ENCODE measurements at places on chromosomes 1 and 21. TPM values are rescaled to one million over a fixed set of nuclear protein-coding genes. Genes with fewer than 3 reads are reported as not detected.

Gene RRAGC
- 7.5 TPM for total RNA-seq

Gene NBPF4
- total RNA-seq: not detected

Gene LDLRAP1
- 53.6 TPM for total RNA-seq

Gene TAF1A
- 35.6 TPM for total RNA-seq

Gene GJC2
- not detected for total RNA-seq

Gene SFN
- total RNA-seq: 78.1 TPM

Gene CACNA1E
- total RNA-seq: not detected

DNA sequence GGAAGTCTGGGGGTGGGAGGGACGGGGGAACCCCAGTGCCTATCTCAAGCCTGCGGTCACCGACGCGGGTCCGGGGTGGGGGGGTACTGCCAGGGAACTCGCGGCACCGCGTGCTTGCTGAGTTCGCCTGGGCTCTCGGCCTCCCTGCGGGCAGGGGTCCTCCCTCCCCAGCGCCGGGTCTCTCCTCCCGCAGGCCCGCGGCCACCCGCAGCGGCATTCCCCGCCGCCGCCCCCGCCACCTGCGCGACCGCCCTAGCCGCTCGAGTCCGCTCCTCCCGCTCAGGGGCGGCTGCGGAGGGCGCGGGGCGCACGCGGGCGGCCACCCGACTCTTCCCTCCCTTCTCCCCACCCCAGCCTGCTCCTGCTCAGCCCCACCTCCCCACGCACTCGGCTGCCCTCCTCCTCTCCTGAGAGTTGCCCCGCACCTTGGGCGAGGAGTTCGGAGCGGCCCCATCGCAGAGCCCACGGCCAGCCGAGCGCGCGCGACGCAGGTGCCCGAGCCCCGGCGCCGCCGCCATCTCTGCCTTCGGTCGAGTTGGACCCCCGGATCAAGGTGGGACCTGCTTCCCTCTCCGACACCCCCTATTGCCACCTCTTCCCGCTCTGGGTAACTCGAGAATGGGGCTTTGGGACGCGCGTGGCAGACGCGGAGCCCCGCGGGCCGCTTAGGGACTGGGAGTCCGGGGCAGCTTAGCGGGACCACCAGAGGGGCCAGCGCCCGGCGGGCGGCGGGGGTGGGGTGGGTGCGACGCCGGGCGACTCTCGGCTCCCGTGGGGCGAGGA is 105.0 kb downstream of the LEPR start:
- peak; percentile 30 for DNase-seq
- H3K4me3 ChIP-seq: peak overlapping the region; percentile 65
- H3K27me3 ChIP-seq: peaks cover 34% of the 10 kb centered on the region
- H3K27ac ChIP-seq: peak overlapping the region; percentile 81

GRCh38 chr1:173268786-173269277 is 61.7 kb upstream of the TNFSF4 start:
- H3K4me1 ChIP-seq: no peaks in the 10 kb centered on the region
- no peak for DNase-seq
- H3K27ac ChIP-seq: no peak overlapping the region
- no peaks in the 10 kb centered on the region for H3K27me3 ChIP-seq
- no peak overlapping the region for H3K4me3 ChIP-seq
- H3K36me3 ChIP-seq: no peaks in the 10 kb centered on the region

DNA sequence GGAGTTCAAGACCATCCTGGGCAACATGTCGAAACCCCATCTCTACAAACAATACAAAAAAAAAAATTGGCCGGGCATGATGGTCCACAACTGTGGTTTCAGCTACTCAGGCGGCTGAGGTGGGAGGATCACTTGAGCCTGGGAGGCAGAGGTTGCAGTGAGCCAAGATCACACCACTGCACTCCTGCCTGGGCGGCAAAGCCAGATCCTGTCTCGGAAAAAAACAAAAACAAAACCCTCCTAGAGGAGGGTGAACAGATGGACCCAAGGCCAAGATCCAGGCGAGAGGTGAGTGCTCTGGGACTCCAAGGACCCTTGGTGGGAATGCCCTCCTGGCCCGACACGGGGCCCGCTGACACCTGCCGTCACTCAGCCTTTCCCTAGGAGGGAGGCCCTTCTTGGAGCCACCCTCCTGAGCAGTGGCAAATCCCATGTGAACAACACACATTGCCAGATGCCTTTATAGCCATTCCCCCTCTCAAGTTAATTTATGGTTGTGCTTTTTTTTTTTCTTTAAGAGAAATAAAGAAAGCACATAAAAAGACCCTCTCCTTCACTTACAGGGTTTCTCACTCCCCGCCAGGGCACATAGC is 380 bp downstream of the TFF2 start:
- H3K36me3 ChIP-seq: no peaks in the 10 kb centered on the region
- peak overlapping the region; percentile 38 for H3K27ac ChIP-seq
- H3K4me3 ChIP-seq: peak overlapping the region; percentile 28

- no peaks in the 10 kb centered on the region for H3K36me3 ChIP-seq
- DNase-seq: peak; percentile 46
- H3K4me3 ChIP-seq: no peak overlapping the region
- H3K27me3 ChIP-seq: no peaks in the 10 kb centered on the region
Observed at GRCh38 chr1:224732377-224733026, 116.4 kb downstream of the CNIH3 start.

- H3K36me3 ChIP-seq: no peaks in the 10 kb centered on the region
- peaks cover 22% of the 10 kb centered on the region for H3K4me1 ChIP-seq
- peak overlapping the region; percentile 77 for H3K27ac ChIP-seq
- DNase-seq: peak; percentile 79
Observed at GRCh38 chr1:108560874-108561459, 1.1 kb downstream of the EEIG2 start.

DNA sequence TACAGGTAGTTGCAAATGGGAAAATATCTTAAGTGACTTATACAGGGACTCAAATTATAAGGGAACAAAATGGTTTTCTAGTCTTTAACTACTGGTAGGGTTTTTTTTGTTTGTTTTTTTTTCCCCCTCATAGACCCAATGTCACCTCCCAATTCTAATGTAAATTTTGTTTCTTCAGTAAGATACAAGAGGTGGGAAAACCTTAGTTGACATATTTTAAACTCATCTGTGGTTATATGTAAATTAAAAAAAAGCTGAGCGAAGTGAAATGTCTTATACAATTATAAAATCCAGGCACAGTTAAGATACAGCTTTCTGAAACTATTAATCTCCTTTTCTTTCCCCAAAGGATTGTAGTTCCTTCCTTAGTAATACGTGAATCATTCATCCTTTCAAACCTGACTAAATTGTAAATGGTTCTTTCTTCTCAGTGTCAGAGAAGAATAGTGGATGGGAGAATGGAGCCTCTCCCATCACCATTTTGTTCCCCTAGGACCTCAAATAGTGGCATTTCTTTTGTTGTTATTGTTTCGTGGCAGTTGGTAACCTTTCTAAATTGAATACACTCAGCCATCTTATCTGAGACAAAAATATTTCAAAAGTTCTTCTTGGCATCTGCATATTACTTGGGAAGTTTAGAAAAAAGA is 11.2 kb downstream of the TSEN15 start:
- no peak for DNase-seq
- H3K27ac ChIP-seq: no peak overlapping the region
- H3K4me1 ChIP-seq: peaks cover 20% of the 10 kb centered on the region
- H3K27me3 ChIP-seq: no peaks in the 10 kb centered on the region
- no peak overlapping the region for H3K4me3 ChIP-seq

DNA sequence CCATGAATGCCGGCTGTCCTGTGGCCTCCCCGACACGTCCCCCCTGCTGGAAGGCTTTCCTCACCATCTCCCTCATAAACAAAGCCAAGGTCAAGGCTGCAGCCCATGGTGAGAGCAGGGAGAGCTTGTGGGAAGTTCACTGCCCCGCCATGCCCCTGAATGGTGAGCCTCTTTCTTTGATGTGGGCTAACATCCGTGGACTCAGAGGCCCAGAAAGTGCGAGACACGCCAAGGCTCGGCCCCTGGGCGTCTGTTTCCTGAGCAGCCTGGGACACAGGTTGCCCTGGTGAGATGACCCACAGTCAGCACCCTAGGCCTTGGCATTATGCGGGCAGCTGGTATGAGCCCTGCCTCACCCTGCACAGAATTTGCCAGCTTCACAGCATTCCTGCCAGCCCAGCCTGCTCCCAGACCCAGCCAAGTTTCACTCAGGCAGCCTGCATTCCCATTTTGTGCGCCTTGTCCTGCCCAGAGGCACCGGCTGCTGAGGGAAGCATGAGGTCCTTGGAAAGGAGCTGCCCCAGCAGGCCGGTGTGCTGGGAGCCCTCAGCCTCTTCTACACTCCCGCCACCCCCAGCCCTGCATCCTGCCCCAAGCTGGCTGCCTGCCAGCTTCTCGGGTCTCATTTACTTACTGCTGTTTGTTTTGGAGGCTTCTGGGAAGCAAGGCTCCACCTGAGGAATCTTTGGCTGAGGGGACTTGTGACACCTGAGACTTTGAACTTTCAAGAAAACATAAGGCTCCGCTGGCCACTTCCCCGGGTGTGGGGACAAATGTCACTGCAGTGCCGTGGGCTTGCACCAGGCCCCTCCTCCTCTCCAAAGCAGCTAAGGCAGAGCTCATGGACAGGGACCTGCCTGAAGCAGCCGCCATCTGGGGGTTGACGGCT is 31.9 kb downstream of the NEK2 start:
- no peak overlapping the region for H3K4me3 ChIP-seq
- peaks cover 17% of the 10 kb centered on the region for H3K4me1 ChIP-seq
- peak; percentile 93 for DNase-seq
- no peaks in the 10 kb centered on the region for H3K36me3 ChIP-seq
- H3K27me3 ChIP-seq: no peaks in the 10 kb centered on the region
- H3K27ac ChIP-seq: peak overlapping the region; percentile 58

GRCh38 chr1:25661043-25661815 is 44.6 kb downstream of the MAN1C1 start:
- peaks cover 28% of the 10 kb centered on the region for H3K4me1 ChIP-seq
- H3K27me3 ChIP-seq: no peaks in the 10 kb centered on the region
- no peak overlapping the region for H3K4me3 ChIP-seq

GRCh38 chr1:168098534-168099320 is 38.0 kb downstream of the GPR161 start:
- no peaks in the 10 kb centered on the region for H3K4me1 ChIP-seq
- H3K27me3 ChIP-seq: no peaks in the 10 kb centered on the region
- H3K4me3 ChIP-seq: no peak overlapping the region

DNA sequence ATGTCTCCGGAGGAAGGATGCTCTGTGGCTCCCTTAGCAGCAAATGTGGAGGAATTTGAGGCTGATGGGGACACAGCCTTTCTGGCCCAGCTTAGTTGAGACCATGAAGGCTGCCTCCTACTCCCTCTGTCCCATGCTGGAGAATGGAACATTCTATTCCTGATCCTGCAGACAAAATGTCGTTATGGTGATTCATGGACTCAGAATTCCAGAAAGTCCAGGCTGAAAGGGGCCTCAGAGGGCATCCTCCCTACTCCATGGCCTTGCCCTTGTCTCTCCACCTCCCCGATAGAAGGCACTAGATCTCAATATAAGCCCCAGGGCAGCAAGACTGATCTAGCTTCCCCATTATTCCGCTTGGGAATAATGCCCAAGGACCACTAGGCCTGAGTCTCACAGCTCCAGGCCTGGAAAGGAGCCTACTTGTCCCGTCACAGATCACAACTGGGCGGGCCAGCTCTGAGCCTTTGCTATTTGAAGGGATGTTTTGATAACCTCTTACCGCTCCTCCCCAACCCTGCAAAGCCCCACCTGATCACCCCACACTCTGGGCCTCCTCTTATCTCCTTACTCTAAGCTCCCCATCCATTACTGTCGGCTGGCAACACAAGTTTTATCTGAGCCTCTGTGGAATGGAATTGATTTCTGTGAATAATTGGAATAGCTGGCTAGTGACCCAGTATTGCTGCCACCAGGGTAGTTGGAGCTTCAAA is 52.8 kb upstream of the TRABD2B start:
- no peak overlapping the region for H3K4me3 ChIP-seq
- peaks cover 7% of the 10 kb centered on the region for H3K4me1 ChIP-seq
- no peaks in the 10 kb centered on the region for H3K36me3 ChIP-seq
- no peaks in the 10 kb centered on the region for H3K27me3 ChIP-seq

DNA sequence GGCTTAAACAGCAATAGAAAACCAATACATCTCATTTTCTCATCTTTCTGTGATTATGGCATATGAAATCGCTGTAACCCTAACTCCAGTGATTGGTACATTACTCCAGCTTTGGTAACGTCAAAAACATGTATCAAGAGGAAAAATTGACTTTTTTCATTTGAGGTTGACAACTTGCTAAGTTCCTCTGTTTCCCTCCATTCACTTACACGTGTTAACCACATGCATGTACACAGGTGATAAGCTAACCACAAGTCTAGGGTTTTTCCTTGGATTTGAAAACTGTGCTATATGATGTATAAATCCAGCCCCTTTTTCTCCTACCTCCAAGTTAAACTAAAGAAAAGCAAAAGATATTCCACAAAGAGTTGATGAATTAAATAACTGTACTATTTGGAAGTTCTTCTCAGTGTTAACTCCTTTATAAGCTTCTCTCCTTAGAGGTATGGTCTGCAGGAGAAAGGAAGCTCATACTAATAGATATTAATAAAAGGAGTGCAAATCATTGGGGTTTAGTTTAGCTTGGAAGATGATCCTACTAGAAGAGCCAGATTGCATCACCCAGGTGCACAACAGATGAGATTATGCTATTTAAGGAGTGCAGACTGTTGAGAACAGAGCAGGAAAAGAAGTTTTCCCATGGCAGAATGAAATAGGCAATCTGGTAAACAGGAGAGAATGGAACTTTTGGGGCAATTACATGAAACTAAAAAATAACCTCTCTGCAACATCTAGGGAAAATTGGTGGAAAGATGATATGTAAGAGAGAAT is 277.9 kb downstream of the GRIK1 start:
- H3K36me3 ChIP-seq: no peaks in the 10 kb centered on the region
- DNase-seq: no peak
- H3K27me3 ChIP-seq: no peaks in the 10 kb centered on the region
- no peaks in the 10 kb centered on the region for H3K4me1 ChIP-seq

GRCh38 chr1:180918519-180918918 is 5.8 kb downstream of the KIAA1614 start:
- H3K36me3 ChIP-seq: peaks cover 26% of the 10 kb centered on the region
- H3K27ac ChIP-seq: no peak overlapping the region
- no peaks in the 10 kb centered on the region for H3K4me1 ChIP-seq
- no peak for DNase-seq

DNA sequence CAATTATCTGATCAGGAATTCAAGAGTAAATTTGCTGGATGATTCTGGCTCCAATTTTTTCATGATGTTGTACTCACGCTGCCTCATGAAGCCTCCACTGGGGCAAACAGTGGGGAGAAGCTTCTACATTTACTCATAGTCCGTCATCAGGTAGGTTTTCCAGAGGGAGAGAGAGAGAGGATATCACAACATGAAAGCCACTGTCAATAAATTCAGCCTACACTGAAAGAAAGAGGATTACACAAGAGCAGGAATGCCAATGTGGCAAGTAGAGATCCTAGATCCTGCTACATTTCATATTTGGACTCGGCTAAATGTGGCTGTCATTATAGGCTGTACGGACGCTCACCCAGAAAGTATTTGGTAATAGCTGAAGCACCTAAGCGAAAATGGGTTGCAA is 819.9 kb downstream of the BRINP3 start:
- DNase-seq: no peak
- H3K4me3 ChIP-seq: no peak overlapping the region
- no peaks in the 10 kb centered on the region for H3K27me3 ChIP-seq
- no peaks in the 10 kb centered on the region for H3K4me1 ChIP-seq

- H3K27me3 ChIP-seq: no peaks in the 10 kb centered on the region
- peaks cover 17% of the 10 kb centered on the region for H3K36me3 ChIP-seq
- no peak overlapping the region for H3K27ac ChIP-seq
Observed at GRCh38 chr1:9111957-9112356, 16.9 kb downstream of the GPR157 start.

- peak; percentile 56 for DNase-seq
- peak overlapping the region; percentile 96 for H3K27ac ChIP-seq
- H3K4me1 ChIP-seq: peaks cover 41% of the 10 kb centered on the region
- no peaks in the 10 kb centered on the region for H3K36me3 ChIP-seq
- H3K27me3 ChIP-seq: no peaks in the 10 kb centered on the region
Observed at GRCh38 chr1:9233241-9233941, 1.2 kb upstream of the H6PD start.

GRCh38 chr21:45912611-45913417 is 68.8 kb upstream of the COL6A1 start:
- no peak overlapping the region for H3K4me3 ChIP-seq
- no peaks in the 10 kb centered on the region for H3K27me3 ChIP-seq
- H3K36me3 ChIP-seq: no peaks in the 10 kb centered on the region
- H3K4me1 ChIP-seq: no peaks in the 10 kb centered on the region
- no peak for DNase-seq

All from stomach (tissue), 19 donors.